ENCODE measurements at places on chromosomes 3 and 15. TPM values are rescaled to one million over a fixed set of nuclear protein-coding genes. Genes with fewer than 3 reads are reported as not detected.

GRCh38 chr3:69297501-69297900 is 88.4 kb downstream of the FRMD4B start:
- no peaks in the 10 kb centered on the region for H3K36me3 ChIP-seq
- H3K4me3 ChIP-seq, result no peak overlapping the region
- no peak for DNase-seq
- H3K4me1 ChIP-seq, result peaks cover 3% of the 10 kb centered on the region
- H3K27ac ChIP-seq, result no peak overlapping the region
- H3K27me3 ChIP-seq, result no peaks in the 10 kb centered on the region

GRCh38 chr3:147380977-147381376 is 25.4 kb downstream of the ZIC4 start:
- no peaks in the 10 kb centered on the region for H3K4me1 ChIP-seq
- H3K27ac ChIP-seq, result no peak overlapping the region
- peaks cover 4% of the 10 kb centered on the region for H3K36me3 ChIP-seq
- no peak overlapping the region for H3K4me3 ChIP-seq

DNA sequence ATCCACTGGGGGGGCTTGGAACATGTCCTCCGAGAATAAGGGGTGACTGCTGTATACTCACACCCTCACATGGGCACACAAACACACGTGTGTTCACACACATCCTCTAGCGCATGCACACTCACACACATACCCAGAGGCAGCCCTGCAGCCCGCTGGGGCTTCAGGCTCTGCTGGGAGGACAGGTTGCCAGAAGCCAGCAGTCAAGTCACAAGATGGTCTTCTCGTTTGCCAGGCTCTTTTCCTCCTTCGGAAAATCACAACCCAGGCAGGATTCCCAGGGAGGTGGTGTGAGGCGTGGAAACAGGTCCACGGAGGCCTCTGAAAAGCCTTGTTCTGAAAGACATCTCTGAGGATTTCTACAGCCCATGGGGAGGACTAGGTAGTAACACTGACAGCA is 26.8 kb downstream of the MEGF11 start:
- H3K4me1 ChIP-seq, result no peaks in the 10 kb centered on the region
- no peak for DNase-seq
- no peaks in the 10 kb centered on the region for H3K36me3 ChIP-seq
- H3K4me3 ChIP-seq, result no peak overlapping the region
- no peaks in the 10 kb centered on the region for H3K27me3 ChIP-seq
- no peak overlapping the region for H3K27ac ChIP-seq

GRCh38 chr3:161215185-161215584 is 5.9 kb upstream of the NMD3 start:
- peaks cover under 1% of the 10 kb centered on the region for H3K4me1 ChIP-seq
- no peak overlapping the region for H3K4me3 ChIP-seq
- H3K27ac ChIP-seq, result no peak overlapping the region

GRCh38 chr3:146732325-146732724 is 127.2 kb upstream of the PLSCR5 start:
- no peak overlapping the region for H3K4me3 ChIP-seq
- H3K36me3 ChIP-seq, result no peaks in the 10 kb centered on the region
- no peak overlapping the region for H3K27ac ChIP-seq
- H3K27me3 ChIP-seq, result no peaks in the 10 kb centered on the region
- H3K4me1 ChIP-seq, result no peaks in the 10 kb centered on the region

DNA sequence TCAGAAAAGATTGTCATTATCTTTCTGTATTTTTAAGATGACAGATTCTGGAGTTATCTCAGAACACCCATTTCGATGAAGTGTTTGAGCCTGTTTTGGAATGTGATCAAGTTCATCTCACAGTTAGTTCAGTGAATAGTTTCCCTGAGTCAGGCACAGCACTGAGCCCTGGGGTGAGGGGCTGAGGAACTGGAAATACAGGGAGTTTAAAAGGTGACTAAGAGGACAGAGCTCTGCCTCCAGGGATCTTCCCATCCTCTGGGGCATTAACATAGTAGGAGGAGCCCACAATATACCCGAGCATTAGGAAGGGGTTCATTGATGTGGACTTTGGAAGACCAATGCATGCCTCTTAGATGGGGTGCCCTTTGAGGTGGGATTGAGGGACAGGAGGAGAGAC is 355.1 kb downstream of the CLSTN2 start:
- DNase-seq, result no peak
- H3K4me1 ChIP-seq, result no peaks in the 10 kb centered on the region
- no peak overlapping the region for H3K27ac ChIP-seq

DNA sequence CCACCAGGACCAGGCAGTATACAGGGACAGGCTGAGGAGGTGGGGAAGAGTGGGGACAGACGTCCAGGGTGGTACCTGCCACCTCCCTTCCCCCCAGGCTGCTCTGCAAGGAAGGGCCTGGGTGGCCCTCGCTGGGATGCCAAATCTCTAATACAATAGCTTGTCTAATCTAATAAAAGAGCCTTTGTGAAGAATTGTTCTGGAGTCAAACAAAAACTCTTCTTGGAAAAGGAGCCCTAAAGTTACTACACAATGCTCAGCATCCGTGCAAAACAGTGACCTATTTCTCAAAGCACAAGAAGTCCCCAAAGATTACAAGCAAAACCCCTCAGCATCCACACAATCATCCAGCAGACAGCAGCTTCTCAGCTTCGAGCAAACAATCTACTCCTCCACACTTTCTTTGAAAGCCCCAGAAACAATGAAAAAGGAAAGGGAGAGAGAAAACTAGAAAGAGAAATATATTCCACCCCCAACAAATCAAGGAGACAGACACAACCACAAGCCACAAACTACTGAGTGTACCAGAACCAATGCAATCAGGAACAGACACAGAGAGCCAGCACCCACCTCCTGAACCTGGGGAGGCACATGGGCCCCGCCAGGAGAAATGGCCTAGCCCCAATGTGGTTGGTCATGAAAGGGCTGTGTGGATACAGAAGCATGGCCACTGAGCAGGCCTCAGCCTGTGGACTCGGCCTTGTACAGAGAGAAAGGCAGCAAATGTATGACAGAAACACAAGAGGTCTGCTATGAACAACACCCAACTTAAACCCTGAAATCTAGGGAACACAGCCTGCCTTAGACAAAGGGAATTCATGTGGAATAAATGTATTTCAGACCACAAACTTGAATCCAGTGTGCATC is 177.1 kb upstream of the CHRNA7 start:
- H3K4me1 ChIP-seq, result no peaks in the 10 kb centered on the region
- H3K27me3 ChIP-seq, result peaks cover 4% of the 10 kb centered on the region
- H3K36me3 ChIP-seq, result no peaks in the 10 kb centered on the region

GRCh38 chr3:102200126-102200525 is 234.7 kb upstream of the ZPLD1 start:
- no peaks in the 10 kb centered on the region for H3K36me3 ChIP-seq
- no peak overlapping the region for H3K4me3 ChIP-seq
- no peaks in the 10 kb centered on the region for H3K4me1 ChIP-seq
- DNase-seq, result no peak
- peaks cover 4% of the 10 kb centered on the region for H3K27me3 ChIP-seq

DNA sequence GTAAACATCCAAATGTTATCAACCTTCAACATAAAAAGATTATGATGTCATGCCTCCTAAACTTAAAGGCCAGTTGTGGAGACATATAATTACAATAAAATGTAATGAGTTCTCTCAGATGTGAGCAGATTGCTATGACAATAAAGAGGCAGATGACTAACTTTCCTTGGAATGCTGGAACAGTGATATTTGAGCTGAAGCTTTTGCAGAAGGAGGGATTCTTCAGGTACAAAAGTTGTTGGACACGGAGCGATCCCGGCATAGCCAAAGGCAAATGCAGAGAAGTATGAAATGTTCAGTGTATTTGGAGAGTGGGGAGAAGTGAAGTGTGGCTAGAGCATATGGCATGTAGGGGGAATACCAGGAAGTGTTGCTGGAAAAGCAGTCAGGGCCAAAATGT is 520.1 kb downstream of the FGF12 start:
- no peak overlapping the region for H3K27ac ChIP-seq
- DNase-seq, result no peak
- H3K36me3 ChIP-seq, result no peaks in the 10 kb centered on the region
- H3K4me3 ChIP-seq, result no peak overlapping the region

DNA sequence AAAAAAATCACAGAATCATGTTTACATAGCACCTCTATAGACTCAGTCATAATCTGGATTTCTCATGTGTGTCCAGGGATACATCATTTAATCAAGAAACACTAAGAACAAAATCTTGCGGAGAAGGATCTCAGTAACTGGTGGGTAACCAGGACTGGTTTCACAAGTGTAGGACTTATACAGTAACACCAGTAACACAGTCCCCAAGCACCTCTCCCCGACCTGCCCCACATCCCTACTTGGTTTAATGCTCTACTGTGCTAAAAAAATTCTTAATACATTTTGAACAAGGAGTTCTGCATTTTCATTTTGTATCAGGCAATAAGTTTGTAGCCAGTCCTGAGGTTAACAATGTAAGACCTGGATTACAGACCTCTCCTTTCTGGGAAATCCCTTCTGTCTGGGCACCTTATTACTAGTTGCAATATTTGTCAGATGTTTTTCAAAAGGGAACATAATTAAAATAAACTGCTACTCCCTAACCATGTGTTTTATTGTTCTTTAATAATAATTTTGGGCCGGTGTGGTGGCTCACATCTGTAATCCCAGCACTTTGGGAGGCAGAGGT is 57.6 kb upstream of the BBX start:
- H3K4me1 ChIP-seq, result no peaks in the 10 kb centered on the region
- DNase-seq, result no peak
- peaks cover 7% of the 10 kb centered on the region for H3K27me3 ChIP-seq

- peaks cover 9% of the 10 kb centered on the region for H3K27me3 ChIP-seq
- H3K4me1 ChIP-seq, result peaks cover 55% of the 10 kb centered on the region
- DNase-seq, result no peak
- peaks cover 97% of the 10 kb centered on the region for H3K36me3 ChIP-seq
Measured at GRCh38 chr3:50609763-50610085, 1.9 kb downstream of the CISH start.

DNA sequence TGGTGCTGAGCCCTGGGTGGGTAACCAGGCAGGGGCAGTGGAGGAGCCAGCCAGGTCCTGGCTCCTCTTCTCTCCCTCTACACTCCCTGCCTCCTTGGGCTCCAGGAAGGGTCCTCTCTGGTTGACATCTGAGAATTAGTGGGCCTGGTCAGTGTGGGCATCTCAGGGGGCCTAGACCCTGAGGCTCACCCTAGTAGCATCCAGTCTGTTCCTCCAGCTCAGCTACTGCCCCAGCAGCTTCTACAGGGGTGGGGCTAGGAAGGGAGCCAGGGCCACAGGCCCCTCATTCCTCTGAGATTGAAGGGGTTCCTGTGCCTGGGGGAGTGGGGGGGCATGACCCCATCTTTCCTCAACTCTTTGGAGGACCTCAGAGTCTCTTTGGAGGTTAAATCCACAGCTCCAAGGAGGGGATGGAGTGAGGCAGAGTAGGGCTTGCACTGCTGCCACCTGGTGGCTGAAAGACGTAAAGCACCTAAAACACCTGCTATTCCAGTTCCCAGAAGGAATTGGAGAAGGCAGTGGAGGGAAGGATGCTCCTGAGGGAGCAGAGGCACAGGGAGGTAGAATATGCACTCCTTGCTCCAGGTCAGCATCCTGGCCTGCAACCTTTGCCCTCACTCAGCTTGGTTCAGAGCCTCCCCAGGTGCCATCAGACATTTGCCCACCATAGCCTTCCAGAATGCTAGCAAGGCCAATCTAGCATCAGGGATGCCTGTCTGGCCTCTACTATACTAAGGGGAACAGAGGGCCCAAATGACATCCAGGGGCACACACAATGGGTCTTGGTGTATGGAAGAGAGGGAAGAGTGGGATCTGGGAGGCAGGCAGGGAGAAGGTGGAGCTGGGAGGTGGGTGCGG is 25.1 kb downstream of the C3orf18 start:
- no peaks in the 10 kb centered on the region for H3K4me1 ChIP-seq
- peak; percentile 42 for DNase-seq
- no peaks in the 10 kb centered on the region for H3K36me3 ChIP-seq
- H3K4me3 ChIP-seq, result no peak overlapping the region
- H3K27me3 ChIP-seq, result peaks cover 4% of the 10 kb centered on the region
- H3K27ac ChIP-seq, result no peak overlapping the region

GRCh38 chr3:152870027-152870426 is 35.1 kb downstream of the P2RY1 start:
- H3K27ac ChIP-seq, result no peak overlapping the region
- H3K4me1 ChIP-seq, result no peaks in the 10 kb centered on the region
- peaks cover 4% of the 10 kb centered on the region for H3K27me3 ChIP-seq
- H3K4me3 ChIP-seq, result no peak overlapping the region

- peaks cover 11% of the 10 kb centered on the region for H3K27me3 ChIP-seq
- no peaks in the 10 kb centered on the region for H3K4me1 ChIP-seq
- no peak overlapping the region for H3K4me3 ChIP-seq
- no peak overlapping the region for H3K27ac ChIP-seq
Measured at GRCh38 chr3:10955711-10956453, 36.7 kb upstream of the SLC6A1 start.

DNA sequence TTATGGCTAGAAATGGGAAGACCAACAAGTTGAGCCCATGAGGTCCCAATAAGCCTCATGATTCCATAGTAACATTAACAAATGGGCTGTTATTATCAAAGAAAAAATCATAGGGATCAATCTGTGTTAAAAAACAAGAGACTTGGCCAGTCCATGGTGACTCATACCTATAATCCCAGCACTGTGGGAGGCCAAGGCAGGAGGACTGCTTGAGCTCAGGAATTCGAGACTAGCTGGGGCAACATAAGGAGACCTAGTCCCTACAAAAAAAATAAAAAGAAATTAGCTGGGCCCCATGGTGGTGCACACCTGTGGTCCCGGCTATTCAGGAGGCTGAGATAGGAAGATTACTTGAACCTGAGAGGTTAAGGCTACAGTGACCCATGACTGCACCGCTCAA is 124.8 kb downstream of the DMXL2 start:
- H3K36me3 ChIP-seq, result peaks cover 8% of the 10 kb centered on the region
- H3K27ac ChIP-seq, result no peak overlapping the region
- peaks cover 2% of the 10 kb centered on the region for H3K4me1 ChIP-seq
- no peak overlapping the region for H3K4me3 ChIP-seq
- no peaks in the 10 kb centered on the region for H3K27me3 ChIP-seq

DNA sequence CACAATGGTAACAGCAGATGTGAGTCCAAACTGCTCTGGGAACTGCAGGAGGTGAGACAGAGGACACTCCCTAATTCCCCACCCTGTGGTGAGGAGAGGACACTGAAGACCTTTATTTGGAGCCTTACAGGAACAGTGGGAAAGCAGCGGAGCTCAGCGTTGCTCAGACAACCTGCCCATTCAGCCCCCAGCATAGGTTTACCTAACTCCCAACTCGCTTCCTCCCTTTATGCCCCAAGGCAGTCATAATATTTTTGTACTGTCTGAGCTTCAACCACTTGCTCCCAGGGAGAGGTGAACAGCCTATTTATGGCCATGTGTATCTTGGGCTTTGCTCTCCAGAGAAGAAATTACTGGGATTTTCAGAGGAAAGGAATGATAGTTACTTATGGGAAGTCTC is 34.1 kb downstream of the SHC4 start:
- H3K27me3 ChIP-seq, result peaks cover 9% of the 10 kb centered on the region
- peaks cover 47% of the 10 kb centered on the region for H3K4me1 ChIP-seq
- H3K36me3 ChIP-seq, result peaks cover 5% of the 10 kb centered on the region
- H3K27ac ChIP-seq, result peak overlapping the region; percentile 85
- no peak overlapping the region for H3K4me3 ChIP-seq

Gene ALG1L2
- 0.56 TPM for total RNA-seq

Gene FBLN2
- 1.9 TPM for total RNA-seq

Gene ZNF860
- total RNA-seq, result 0.37 TPM

Gene DNAH12
- total RNA-seq, result 0.08 TPM

Gene AHSG
- total RNA-seq, result not detected

Gene RTP1
- not detected for total RNA-seq

Gene GPR149
- not detected for total RNA-seq

Gene RCCD1
- 23.6 TPM for total RNA-seq

Gene ITGB5
- 0.34 TPM for total RNA-seq

Gene CADPS
- total RNA-seq, result not detected

Gene ANKRD34C
- not detected for total RNA-seq

Gene TMEM44
- total RNA-seq, result 4.4 TPM

Data from activated naive CD8-positive, alpha-beta T cell treated with anti-CD3 and anti-CD28 coated beads for 36 hours (primary cell).